ENCODE measurements at places on chromosomes 6 and 20. TPM values are rescaled to one million over a fixed set of nuclear protein-coding genes. Genes with fewer than 3 reads are reported as not detected.

CNPY3 gene
- 47.2 TPM for total RNA-seq

TRIM40 gene
- total RNA-seq: not detected

F13A1 gene
- total RNA-seq: not detected

ZNF341 gene
- total RNA-seq: 6.8 TPM

VWA7 gene
- 2.9 TPM for total RNA-seq

ZBTB9 gene
- 17.0 TPM for total RNA-seq

C4B gene
- 4.7 TPM for total RNA-seq

PBOV1 gene
- total RNA-seq: not detected

FAM83C gene
- total RNA-seq: not detected

HLA-G gene
- total RNA-seq: 0.91 TPM

RPP40 gene
- 15.1 TPM for total RNA-seq

HTR1E gene
- total RNA-seq: not detected

LAMA2 gene
- 0.65 TPM for total RNA-seq

GATA5 gene
- not detected for total RNA-seq

LGSN gene
- not detected for total RNA-seq

ZGPAT gene
- 34.5 TPM for total RNA-seq

DEF6 gene
- 125 TPM for total RNA-seq

CCDC28A gene
- 17.9 TPM for total RNA-seq

RTN4IP1 gene
- total RNA-seq: 6.8 TPM

CALHM6 gene
- 29.2 TPM for total RNA-seq

HCK gene
- 0.22 TPM for total RNA-seq

TRAPPC3L gene
- not detected for total RNA-seq

OLIG3 gene
- not detected for total RNA-seq

OR2J1 gene
- total RNA-seq: not detected

BANF2 gene
- total RNA-seq: not detected

DEFB129 gene
- not detected for total RNA-seq

SASH1 gene
- 1.4 TPM for total RNA-seq

IER3 gene
- 578 TPM for total RNA-seq

ZSCAN31 gene
- 1.0 TPM for total RNA-seq

AKAP12 gene
- 0.78 TPM for total RNA-seq

SLC35D3 gene
- total RNA-seq: not detected

ATG5 gene
- total RNA-seq: 36.7 TPM
